ENCODE measurements at places on chromosomes 6 and 20. TPM values are rescaled to one million over a fixed set of nuclear protein-coding genes. Genes with fewer than 3 reads are reported as not detected.

Gene HECA
- total RNA-seq, result 145 TPM

Gene MCCD1
- not detected for total RNA-seq

Gene CFB
- total RNA-seq, result 0.33 TPM

Gene PPIL6
- 0.58 TPM for total RNA-seq

Gene PCSK2
- not detected for total RNA-seq

Gene LY86
- total RNA-seq, result 4.5 TPM

Gene SEC23B
- total RNA-seq, result 101 TPM

GRCh38 chr20:63496596-63497120 lies 2.2 kb downstream of the EEF1A2 start:
- DNase-seq, result no peak

GRCh38 chr20:63859166-63859699 lies 2.1 kb upstream of the ABHD16B start:
- no peak for DNase-seq

- no peak for DNase-seq
These were observed 20.2 kb upstream of the TTK start for GRCh38 chr6:79984261-79984660.

DNA sequence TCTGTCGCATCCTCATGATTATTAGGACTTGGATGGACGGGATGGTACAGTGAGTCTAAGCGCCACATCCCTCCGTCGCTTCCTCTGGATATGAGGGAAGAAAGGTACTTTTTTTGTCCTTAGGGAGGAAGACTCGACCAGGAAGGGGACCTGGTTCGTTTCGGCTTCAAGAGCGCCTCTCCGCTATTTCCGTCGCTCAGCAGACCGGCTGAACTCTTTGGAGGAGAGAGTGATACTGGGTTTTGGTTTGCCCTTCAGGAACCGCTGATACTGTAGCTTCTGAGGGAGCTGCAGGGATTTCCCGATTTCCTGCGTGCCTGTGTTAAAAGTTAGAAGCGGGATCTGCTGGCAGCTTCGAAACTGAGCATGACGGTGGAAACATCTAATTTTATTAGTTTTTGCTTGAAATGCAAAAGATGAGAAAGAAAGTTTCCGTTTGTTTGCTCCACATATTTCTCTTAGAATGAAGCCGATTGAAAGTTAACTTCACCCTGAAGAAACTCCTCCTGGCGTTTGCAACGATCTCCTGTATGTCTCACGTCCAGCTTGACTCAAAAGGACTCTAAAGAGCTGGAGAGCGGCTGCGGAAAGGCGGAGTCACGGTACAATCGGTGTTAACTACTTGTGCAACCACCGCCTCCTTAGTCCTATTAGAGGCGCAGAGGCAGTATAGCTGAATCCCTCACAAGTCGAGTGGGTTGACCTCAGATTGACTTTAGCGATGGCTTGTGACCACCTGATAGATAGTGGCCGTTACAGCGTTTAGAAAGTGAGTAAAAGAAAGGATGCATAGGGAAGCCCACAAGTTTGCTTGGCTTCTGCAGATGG lies 129.4 kb downstream of the TRIM27 start:
- no peak for DNase-seq

DNA sequence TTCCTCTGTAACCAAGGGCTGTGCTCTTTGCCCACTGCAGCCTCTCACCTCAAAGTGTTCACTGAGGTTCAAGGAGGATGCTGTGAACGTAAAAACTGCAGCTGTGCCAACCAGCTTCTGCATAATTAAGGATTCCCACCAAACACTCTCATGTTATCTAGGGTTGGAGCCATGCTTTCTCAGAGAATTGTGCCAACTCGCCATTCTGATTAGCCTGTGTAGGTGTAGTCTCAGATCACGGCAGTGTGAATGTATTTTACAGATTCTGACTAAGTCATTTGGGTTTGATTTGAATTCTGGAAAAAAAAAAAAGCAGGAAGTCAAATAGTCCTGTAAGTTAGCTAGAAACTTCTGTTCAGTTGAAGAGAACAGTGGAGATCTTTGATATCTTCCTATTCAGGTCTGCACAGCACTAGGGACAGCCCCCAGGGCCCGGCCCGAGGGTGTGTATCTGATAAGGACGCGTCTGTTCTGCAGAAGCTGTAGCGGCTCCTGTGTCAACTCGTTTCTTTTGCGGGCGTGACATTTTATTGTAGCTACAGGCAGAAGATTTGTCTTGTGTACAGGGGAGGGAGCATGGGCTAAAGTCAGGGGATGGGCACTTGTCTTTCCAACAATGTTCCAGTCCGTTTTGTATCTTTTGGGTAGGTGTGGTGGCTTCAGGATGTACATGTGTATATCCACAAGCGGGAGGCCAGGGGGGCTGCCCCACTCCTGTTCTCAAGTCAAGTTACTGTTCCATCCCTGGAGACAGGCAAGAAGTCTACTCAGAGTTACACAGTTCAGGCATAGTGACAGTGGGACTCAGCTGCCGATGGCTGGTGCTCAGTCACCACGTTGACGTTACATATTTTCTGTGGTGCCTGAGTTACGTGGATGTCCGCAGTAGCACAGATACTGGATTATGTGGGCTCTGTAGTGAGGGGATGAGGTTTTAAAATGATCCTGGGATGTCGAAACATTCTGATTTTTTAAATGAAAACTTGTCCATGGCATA lies 12.4 kb downstream of the IRF4 start:
- peak; percentile 32 for DNase-seq

DNA sequence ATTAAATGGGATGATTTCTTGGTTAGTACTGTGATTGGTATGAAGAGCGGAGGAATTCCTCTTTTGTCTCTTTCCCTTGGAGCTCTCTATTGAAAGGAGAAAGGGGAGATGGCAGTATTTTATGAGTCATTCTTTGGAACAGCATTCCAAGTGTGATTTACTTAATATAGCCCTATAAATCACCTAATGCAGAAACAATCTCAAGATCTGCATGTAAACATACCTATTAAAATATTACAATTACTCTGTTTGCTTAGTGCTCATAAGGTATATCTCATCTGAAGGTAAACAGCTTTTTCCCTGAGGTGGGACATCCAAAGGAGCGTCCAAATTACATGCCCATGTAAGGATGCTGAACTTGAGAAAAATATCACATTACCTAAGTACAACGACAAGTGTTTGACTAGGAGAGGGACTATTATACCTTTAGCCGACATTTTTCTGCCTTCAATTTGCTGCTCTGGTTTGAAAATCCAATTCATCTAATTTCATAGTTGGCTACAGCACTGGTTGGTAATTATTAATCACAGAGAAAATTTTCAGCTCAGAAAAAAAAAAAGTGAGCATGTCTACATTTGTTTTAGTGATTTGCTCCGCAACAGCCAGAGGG lies 229.0 kb downstream of the FOXC1 start:
- no peak for DNase-seq

- no peak for DNase-seq
These were observed 369.0 kb downstream of the ARHGAP18 start for GRCh38 chr6:129340983-129341382.

- DNase-seq, result no peak
These were observed 189.6 kb upstream of the PDE10A start for GRCh38 chr6:165852676-165853075.

DNA sequence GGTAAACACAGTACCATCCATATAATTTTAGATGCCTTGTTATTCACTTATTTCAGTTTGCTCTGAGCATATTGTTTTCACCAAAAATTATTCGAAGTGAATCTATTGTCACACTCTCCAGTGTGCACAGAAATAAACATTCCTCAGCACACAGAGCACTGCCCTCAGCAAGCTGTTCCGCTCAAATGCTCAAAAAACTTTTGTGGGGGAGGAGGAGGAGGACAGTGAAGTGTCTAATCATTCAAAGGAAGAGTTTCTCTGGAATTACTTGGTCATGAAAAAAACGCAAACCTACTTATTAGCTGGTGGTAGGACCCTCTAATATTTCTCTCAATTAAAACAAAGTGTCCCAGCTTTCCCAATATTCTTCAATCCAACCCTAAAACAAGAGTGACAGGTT lies 88.3 kb downstream of the DTNBP1 start:
- no peak for DNase-seq

GRCh38 chr20:17833036-17833674 lies 133.4 kb downstream of the BANF2 start:
- DNase-seq, result no peak

DNA sequence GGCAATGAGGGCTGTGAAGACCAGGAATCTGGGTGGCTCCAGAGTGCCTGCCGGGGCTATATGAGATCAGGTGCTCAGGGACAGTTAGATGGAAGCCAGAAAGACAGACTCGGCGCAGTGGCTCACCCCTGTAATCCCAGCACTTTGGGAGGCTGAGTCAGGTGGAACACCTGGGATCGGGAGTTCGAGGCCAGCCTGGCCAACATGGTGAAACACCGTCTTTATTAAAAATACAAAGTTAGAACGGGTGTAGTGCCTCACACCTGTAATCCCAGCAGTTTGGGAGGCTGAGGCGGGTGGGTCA lies 43.4 kb downstream of the BCAS4 start:
- DNase-seq, result no peak

GRCh38 chr6:13910443-13910842 lies 14.3 kb upstream of the RNF182 start:
- DNase-seq, result no peak

GRCh38 chr6:66930559-66931290 lies 1223.7 kb upstream of the EYS start:
- no peak for DNase-seq

DNA sequence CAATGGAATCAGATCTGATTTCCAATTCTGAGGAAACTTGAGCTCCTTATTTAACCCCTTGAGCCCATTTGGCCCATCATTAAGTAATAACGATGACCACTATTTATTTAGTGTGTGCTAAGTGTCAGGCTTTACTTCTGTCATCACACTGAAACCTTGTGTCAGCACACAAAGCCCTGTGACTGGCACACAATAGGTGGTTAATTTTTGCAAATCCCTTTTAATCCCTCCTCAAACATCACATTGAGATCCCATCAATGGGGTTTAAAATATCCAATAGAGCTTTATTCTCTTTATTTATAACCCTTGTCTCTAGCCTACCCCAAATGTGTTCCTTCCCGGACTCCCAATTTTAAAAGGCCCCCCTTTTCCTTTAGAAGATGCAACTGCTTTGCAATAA lies 656.8 kb upstream of the CHD6 start:
- no peak for DNase-seq

DNA sequence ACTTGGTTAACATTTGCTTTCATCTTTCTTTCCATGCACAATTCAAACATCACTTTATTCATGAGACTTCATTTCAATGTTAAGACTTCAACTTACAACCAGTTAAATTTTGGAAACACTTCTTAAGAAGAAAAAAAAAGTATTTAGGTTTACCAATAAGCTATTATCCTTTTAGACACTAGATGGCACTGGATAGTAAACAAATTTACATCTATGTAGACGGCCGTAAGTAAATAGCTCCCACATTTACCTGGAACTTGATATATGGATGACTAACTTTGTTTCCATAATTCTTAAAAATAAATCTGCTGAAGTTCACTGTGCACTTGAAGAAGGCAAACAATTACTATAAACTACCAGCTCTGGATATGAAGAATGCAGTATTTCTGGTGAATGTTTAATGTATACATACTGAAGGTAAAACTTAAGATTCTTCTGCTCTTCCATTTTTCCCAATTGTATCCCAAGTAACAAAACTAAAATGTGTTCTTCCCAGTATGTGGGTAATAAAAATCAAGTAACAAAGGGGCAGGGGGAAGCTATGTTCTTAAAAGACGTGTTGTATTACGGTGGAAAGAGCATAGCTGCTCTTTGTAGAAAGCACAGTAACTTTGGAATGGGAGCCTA lies 130.6 kb upstream of the C6orf118 start:
- DNase-seq, result no peak

DNA sequence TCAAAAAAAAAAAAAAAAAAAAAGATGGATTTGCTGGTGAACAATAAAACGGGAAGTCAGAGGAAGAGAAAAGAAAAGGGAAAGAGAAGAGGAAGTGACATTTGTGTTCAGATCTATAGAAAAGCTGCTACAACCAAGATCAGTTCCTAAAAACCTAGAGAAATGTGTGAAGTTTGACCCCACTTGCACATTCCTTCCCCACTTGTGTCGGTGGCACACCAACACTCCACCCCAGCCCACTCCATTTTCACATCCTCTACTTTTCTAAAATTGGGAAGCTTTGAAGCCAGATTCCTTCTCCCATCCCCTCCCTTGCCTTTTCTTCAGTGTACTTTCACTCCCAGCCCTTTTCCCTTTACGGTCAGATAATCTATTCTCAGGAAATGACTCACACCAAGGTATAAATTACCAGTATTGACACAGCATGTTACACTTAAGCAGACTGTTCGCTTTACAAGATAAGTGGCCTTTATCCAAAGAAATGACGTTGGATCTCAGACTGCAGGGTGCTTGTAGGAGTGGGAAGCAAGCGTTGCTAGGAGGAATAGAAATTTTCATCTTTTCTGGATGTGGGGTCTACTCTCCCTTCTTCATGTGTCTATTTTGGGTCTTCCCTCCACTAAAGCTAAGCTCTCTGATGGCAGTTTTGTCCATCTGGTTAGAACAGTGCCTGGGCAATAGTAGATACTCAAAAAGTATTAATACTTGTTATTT lies 92.5 kb upstream of the ADGRF1 start:
- DNase-seq, result no peak

- peak; percentile 57 for DNase-seq
These were observed 1.1 kb downstream of the CEBPB start for GRCh38 chr20:50191544-50192363.

DNA sequence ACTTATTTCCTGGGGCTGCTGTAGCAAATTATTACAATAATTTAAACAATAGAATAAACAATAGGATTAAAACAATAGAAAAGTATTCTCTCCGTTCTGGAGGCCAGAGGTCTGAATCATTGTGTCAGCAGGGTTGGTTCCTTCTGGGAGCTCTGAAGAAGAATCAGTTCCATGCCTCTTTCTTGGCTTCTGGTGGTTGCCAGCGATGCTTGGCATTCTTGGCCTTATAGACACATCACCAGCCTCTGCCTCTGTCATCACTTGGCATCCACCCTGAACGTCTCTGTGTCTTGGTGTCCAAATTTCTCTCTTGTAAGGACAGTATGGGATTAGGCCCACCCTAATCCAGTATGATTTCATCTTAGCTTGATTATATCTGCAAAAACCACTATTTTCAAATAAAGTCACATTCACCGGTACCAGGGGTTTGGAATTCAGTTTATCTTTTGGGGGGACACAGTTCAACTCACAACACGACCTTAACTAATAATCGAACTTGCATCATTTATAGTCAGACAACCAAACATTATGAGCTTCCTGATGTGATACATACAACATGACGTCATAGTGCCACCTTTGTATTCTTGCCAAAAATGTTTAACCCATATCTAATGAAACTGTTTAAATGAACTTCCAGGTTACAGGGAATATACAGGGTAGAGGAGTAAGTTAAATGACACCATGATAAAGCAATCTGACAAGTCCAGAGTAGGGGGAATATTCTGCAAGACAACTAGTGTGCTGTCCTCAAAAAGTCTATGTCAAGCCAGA lies 84.7 kb upstream of the RNF24 start:
- no peak for DNase-seq

DNA sequence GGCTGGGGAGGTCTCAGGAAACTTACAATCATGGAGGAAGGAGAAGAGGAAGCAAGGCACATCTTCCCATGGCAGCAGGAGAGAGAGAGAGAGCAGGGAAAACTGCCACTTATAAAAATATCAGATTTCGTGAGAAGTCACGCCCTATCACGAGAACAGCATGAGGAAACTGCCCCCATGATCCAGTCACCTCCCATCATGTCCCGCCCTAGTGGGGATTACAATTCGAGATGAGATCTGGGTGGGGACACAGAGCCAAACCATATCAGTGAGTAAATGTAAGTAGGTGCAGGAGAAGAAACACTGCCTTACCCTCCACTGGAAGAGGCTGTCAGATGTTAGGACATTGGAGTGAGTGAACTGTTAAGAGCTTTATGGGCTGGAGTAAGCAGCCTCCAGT lies 270.4 kb downstream of the TFAP2C start:
- DNase-seq, result no peak

GRCh38 chr6:157230910-157231309 lies 92.4 kb downstream of the TMEM242 start:
- DNase-seq, result no peak

GRCh38 chr6:113629975-113630737 lies 227.0 kb upstream of the MARCKS start:
- no peak for DNase-seq

Measured in naive thymus-derived CD4-positive, alpha-beta T cell (primary cell).